ENCODE measurements at places on chromosomes 11 and 22.
A peak's percentile ranks its signal among the peaks of the same experiment; 100 is the strongest.

- DNase-seq, result no peak
Measured at GRCh38 chr22:24200619-24201212, 19.4 kb downstream of the SUSD2 start.

DNA sequence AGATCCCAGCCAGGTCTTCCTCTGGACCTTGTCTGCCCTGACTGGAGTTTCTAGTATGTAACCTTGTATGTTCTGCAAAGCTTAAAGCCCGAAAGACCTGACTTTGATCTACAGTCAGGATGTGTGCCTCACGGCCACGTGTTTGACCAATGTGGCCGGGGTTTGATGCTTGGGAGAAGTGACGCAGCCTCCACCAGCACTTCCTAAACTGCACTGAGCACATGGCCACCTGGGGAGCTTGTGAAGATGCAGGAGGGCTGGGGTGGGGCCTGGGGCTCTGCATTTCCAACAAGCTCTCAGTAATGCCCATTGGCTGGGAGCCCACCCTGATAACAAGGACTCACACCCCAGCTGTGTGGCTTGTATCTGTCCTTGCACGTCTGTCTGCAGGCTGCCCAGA lies 53.2 kb downstream of the NAT10 start:
- no peak for DNase-seq

DNA sequence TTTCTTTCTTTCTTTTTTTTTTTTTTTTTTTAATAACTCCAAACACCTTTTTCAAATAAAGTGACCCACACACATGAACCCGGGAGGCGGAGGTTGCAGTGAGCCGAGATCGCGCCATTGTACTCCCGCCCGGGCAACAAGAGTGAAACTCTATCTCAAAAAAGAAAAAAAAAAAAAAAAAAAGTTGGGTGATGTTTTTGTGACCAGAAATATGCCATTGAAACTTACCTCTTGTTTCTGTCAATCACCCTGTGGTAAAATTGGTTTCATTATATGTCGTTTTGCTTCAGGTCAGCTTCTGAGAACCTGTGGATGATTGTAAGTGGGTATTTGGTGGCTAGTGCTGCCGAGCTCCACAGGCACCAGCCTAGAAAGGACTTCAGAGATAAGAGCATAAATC lies 238.8 kb downstream of the TBC1D22A start:
- no peak for DNase-seq

DNA sequence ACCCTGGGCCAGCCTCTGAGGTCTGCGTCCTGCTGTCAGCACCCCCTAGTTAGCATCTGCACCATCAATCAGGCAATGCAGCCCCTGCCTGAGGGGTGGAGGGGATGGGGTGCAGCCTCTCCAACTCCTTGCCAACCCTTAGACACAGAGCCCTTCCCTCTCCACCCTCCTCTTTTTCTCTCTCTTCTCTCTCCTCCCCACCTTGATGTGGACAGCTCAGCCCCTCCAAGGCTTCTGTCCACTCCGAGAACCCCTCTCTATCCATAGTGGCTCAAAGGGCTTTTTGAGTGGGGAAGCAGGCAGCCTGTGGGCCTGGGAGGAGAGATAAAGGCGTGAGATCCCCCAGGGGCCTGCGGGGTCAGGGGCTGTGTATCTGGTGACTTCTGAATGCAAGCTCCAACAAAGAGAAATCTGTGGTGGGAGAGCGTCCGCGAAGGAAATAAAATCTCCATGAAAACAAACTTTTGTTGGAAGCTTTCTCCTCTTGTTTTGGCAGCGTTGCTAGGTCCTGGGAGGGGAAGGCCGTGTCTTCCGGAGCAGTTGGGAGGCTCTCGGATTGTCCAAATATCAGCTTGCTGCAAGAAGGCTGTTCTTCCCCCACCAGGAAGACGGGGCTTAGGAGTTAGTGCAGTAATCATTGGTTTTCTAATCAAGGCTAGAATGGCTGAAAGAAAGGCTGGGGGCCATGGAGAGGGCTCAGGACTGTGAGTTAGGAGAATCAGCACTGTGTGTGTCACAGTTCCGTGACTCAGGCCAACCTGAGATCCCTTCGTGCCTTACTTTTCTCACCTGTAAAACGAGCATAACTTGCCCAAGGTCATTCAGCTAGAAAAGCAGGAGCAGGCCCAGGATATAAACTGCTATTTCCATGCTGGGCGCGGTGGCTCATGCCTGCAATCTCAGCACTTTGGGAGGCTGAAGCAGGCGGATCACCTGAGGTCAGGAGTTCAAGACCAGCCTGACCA lies 50.3 kb downstream of the PKNOX2 start:
- DNase-seq, result no peak

DNA sequence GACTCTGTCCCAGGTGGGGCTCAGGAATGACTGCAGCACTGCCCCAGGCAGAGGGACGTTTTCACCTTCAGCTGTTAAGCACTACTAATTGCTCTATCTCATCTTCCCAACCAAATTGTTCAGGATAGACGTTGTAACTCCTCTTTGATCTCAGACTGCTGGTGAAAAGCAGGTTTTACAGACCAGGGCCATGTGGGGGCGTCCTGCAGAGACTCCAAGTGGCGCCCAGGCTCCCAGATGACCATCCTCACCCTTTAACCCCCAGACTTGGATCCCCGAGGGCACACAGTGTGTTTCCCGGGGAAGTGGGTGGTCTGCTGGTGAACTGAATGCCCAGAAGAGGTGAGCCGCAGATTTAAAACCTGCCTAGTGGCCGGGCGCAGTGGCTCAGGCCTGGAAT lies 23.9 kb downstream of the FADD start:
- DNase-seq, result no peak

DNA sequence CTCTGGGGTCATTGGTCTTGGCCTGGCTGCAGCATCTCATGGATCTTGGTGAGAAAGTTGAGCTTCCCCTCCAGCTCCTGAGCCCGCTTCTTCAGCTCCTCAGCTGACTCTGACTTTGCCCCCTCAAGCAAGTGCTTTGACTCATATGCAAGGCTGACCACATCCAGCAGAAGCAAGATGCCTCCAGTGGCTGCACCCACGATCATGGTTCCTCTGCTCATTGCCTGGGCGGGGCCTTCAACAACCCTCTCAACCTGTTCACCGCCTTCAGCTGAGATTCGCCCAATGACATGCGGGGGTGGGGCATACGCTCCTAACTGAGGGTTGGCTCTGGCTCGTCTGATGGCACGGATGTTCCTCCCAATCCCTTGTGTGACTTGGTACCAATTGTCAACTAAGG lies 11.9 kb downstream of the APOL2 start:
- peak; percentile 51 for DNase-seq

DNA sequence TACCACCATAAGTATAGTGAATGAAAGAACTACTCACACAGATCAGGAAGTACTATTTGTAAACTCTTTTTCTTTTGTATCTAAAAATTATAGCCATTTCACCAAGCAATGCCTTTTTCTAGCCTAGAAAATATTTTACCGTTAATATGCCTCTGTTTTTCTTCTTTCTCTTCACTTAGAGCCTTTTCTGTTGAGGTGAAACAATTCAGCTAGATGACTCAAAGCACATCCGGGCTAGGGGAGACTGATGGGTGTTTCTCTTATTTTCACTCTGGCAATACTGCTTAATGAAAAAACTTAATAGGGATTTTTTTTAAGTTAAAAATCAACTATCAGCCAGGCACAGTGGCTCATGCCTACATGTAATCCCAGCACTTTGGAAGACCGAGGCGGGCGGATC lies 93.3 kb downstream of the SGSM3 start:
- no peak for DNase-seq

DNA sequence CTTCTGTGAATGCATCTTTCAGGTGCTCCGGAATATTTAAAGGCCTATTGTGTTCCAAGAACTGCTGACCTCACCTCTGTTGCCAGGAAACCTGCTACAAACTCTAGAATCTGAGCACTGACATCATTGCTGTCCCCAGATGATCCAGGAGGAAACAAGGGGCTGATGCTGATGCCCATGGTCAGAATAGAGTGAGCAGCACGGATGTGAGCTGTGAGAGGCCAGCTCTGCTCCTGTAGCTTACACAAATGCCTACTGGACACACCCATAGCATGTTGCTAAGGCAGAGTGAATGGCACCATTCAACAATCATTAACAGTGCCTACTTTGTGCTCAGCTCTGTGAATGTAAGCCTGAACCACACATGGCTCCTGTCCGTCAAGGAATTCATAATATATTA lies 276.7 kb upstream of the API5 start:
- no peak for DNase-seq

DNA sequence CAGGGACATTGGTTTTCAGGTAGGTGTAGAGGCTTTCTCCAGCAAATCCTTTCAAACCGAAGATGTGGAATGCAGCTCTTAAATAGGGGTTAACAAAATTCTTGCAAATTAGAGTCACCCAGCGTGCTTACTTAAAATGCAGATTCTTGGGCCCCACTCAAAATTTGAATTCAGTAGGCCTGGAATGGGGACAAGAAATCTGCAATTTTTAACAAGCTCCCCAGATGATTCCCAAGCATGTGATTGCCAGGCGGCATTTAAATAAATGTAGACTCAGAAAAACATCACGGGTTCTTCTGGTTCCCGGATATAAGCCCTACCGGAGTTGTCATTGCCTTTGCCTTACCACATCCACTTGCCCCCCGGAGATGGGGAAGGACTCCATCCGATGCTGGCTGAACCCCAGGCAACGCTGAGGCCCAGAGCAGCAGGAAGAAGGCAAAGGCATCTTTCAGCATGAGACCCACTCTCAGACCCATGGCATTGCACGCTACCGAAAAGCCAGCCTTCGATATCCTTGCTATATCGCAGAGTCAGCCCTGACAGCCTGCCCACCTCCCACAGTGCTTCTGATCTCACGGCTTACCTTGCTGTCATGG lies 134.2 kb downstream of the DSCAML1 start:
- DNase-seq, result no peak

- no peak for DNase-seq
Measured at GRCh38 chr11:9977554-9977953, 313.7 kb downstream of the SWAP70 start.

DNA sequence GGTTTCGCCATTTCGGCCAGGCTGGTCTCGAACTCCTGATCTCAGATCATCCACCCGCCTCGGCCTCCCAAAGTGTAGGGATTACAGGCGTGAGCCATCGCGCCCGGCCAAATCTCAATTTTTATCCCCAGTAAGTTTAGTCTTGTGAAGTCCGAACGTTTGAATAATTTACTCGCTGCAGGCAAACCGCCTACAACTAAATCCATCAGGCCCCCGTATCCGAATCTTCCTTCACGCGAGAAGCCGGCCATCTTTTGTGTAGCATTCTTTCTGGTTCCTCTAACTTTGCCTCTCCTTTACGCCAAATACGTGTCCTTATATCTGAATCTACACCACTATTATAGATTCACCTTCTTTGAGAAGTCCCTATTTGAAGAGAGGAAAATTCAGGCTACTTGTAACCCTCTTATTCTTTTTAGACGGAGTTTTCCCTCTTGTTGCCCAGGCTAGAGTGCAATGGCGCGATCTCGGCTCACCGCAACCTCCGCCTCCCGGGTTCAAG lies 581 bp upstream of the EIF3L start:
- peak; percentile 4 for DNase-seq

- DNase-seq, result no peak
Measured at GRCh38 chr11:57776577-57777210, 15.1 kb downstream of the CTNND1 start.

- DNase-seq, result no peak
Measured at GRCh38 chr11:120248551-120249278, 8.8 kb downstream of the POU2F3 start.

GRCh38 chr11:10395166-10395897 lies 59.7 kb upstream of the AMPD3 start:
- DNase-seq, result peak; percentile 90

GRCh38 chr11:76140912-76141574 lies 65.3 kb downstream of the WNT11 start:
- no peak for DNase-seq

GRCh38 chr11:83840326-83840725 lies 554.2 kb upstream of the CCDC90B start:
- no peak for DNase-seq

- DNase-seq, result no peak
Measured at GRCh38 chr11:10273738-10274137, 20.3 kb downstream of the SBF2 start.

DNA sequence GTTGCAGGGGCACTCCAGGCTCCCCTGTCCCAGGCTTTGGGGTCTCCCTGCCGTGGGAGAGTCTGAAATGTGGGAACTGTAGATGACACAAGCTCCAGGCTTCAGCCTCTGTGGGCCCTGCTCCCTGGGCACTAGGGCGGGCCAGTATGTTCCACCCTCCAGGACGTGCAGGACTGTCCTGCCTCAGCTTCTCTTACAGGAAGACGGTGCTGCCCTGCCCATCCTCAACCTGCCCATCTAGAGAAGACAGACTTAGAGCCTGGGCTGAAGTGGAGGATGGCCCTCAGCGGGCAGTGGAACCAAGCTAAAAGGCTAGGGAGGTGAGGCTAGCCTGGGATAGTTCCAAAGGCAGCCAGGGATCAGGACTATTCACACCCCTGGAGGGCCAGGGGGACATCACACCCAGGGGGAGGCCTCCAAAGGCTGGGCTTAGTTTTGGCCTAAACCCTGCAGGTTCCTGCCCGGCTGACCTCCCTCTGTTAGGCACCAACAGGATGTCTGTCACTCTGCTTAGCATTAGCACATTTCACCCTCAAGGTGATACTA lies 4.0 kb upstream of the CERK start:
- DNase-seq, result no peak

GRCh38 chr11:8090756-8091155 lies 9.7 kb downstream of the TUB start:
- DNase-seq, result peak; percentile 9

DNA sequence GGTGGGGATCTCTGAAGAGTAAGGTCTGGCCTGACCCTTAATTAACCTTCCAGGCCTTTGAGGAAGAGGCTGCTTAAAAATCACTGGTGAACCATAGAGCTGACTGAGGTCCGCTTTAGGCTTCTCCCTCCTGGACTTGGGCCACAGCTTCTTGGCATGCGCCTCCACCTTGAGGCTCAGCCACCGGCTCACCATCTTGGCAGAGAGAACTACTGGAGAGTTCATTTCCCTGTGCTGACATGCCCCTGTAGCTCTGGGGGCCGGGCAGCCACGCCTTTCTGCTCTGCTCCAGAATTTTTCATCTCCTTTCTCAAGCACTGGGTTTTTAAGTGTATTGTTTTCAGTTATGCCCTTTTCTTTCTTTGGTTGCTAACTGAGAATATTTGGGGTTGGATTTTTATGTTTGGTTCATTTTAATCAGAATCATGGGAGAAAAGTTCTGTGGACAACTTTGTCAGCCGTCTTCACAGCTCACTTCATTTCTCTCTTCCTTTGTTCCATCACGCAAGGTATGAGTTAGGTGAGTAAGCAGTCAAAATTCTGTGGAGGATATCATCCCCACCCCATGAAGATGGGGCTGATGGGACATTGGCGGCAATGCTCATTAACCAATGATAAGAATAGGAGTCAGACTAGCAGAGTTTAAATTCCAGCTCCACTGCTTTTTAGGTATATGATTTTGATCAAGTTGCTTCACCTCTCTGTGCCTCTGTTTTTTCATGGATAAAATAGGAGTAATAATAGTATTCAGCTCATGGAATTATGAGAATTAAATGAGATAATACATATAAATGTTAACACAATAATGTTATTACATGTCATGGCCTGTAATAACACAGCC lies 103.9 kb downstream of the DBX1 start:
- DNase-seq, result no peak
